Activated CD4-positive, alpha-beta T cell treated with anti-CD3 and anti-CD28 coated beads, Interleukin-2, amount 10 ng/mL, durations not matched to agents 7 days and 5 days (primary cell): ENCODE measurements at places on chromosomes 3 and 15.

- DNase-seq = no peak
These were observed 14.3 kb downstream of the PPCDC start for GRCh38 chr15:75037685-75038084.

GRCh38 chr3:71709908-71710511 is 15.2 kb downstream of the EIF4E3 start:
- no peak for DNase-seq

DNA sequence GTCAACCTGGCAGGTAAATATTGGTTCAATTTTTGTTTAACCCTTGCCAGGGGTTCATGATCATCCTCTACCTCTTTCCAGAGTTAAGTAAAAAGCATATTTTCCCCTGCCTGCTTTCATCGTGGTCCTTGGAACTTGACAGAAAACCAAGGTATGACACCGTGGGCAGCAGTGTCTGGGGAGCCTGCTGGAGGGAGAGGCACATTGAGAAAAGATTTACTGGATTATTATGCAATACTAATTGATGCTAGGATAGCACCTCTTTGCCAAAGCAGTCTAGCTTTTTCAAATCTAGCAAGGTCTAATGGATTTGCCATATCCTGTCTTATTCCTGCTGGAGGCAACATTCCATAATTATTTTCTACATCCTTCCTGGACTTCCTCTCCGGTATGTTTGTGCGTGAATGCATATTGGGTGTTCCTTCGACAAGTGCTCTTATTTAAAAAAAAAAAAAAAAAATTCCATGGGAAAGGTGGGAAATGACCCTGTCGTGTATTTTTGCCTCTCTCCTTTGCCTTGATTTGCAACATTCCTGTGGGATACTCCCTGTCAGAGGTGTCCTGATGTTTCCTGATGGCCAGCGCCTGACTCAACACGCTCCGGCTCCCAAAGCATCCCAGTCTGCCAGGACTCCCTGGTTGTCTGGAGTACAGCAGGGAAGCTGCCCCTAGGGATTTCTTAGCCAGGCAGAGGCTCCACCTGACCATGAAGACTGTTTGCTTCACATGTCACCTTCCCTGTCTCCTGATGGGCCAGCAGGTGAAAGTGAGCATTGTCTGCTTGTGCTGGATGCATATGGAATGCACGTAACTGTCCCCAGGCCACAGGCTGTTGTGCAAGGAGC is 6.3 kb downstream of the BHLHE40 start:
- no peak for DNase-seq

- no peak for DNase-seq
These were observed 119.7 kb upstream of the THRB start for GRCh38 chr3:24614359-24614758.

GRCh38 chr3:62817678-62818077 is 57.5 kb downstream of the CADPS start:
- DNase-seq = no peak

- DNase-seq = no peak
These were observed 108.8 kb upstream of the HACD2 start for GRCh38 chr3:123693584-123694190.

GRCh38 chr3:181716966-181717365 is 5.2 kb downstream of the SOX2 start:
- no peak for DNase-seq

GRCh38 chr3:9970020-9970652 is 16.5 kb downstream of the EMC3 start:
- DNase-seq = no peak

- no peak for DNase-seq
These were observed 24.9 kb upstream of the ATP2B2 start for GRCh38 chr3:10530241-10530640.

DNA sequence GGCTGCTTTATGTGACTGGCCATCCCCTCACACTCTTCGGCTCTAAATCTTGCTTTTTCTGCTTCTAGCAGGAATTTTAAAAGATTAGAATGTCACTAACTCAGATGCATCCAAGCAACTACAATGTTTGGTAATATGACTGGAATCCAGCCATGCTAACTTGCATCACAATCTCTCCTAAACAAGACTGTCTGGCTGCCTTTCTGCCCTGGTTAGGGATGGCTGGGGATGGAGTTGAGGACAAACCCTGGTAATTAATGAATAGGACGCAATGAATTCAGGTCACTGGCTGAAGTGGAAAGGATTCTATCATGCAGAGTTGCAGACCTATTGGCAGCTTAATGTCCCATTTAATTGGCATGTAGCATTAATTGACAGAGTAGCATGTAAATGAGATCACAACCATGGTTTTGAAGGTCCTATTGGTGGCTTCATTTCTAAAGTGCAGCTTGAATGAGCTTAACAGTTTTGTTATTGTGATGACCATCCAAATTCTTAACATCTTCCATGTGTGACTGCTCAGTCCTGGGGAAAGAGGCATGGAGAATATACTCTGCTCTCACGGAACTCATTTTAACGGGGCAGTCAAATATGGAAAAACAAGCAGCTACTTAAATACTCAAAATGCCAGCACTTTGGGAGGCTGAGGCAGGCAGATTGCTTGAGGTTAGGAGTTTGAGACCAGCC is 21.7 kb downstream of the NMNAT3 start:
- DNase-seq = no peak

- no peak for DNase-seq
These were observed 629.4 kb downstream of the PLOD2 start for GRCh38 chr3:145531548-145531947.

DNA sequence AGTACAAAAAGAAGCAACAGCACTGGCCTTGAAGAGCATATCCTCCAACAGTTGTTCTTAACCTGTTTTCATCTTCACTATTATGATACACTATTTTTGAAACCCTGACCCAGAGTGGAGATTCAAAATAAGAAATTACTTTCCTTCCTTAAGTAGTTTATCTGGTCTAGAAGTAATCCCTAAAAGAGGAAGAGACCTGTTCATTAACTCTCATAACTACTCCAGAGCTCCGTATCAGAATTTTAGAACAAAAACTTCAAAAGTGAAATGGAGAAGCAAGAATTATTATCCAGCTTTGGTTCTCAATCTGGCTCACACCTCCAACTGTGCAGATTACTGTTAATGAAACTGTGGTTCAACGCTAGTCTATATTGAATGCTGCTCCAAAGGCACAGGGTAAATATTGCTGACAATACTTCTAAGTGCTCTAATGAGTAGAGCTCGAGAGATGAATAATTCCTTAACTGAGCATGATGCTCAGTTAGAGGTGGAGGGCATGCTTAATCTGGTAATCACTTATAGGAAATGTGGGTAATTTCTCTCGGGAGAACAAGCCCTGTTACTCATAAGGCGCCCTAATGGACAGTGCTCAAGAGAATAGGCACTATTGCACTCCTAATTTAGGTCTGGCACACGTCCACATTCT is 5.2 kb downstream of the LCMT2 start:
- DNase-seq = no peak

DNA sequence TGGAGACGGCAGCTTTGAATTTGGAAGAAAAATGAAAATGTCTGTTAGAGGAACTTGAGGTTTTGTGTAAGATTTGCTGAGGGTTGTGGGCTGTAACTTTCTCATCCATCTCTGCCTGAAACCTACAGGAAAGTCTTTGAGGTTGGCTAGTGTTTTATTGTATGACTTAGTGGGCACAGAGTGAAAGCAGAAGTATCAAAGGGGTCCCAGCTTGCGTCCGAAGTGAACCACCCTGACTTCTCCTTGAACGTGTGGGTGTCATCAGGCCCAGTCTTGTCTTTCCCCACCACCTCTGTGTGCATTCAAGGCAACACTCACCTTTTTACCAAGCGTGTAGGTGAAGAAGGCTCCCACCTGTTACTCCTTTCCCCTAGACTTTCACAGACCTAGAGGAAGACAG is 682.1 kb upstream of the CFAP20DC start:
- DNase-seq = no peak

DNA sequence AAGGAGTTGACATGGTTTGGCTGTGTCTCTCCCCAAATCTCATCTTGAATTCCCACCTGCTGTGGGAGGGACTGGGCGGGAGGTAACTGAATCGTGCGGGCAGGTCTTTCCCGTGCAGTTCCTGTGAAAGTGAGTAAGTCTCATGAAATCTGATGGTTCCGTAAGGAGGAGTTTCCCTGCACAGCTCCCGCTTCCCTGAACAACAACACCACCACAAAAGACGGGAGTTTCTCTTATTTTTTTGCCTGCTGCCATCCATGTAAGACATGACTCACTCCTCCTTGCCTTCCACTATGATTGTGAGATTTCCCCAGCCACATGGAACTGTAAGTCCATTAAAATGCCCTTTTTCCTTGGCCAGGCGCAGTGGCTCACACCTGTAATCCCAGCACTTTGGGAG is 22.7 kb downstream of the XXYLT1 start:
- DNase-seq = no peak

DNA sequence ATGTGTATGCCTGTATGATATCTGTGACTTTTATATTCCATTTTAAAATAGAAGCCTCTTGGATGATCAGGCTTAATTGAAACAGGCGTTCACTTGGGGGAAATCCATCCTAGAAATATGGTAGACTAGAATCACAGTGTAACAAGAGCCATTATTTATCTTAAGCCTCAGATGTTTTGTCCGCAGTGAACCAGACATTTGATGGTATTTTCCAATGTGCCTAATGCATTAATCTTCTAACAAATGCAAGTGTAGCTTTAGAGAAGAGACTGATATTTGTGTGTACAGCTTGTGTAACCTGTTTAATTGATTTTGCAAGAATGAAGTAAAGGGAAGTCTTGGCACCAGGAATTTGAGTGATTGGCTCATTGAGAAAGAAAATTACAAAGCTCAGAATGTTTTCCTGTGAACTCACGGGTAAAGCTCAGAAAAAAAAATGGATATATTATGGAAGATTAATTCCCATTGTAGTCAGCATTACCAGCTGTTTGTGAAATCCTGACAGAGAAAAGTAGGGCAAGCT is 155.7 kb downstream of the SV2B start:
- no peak for DNase-seq

DNA sequence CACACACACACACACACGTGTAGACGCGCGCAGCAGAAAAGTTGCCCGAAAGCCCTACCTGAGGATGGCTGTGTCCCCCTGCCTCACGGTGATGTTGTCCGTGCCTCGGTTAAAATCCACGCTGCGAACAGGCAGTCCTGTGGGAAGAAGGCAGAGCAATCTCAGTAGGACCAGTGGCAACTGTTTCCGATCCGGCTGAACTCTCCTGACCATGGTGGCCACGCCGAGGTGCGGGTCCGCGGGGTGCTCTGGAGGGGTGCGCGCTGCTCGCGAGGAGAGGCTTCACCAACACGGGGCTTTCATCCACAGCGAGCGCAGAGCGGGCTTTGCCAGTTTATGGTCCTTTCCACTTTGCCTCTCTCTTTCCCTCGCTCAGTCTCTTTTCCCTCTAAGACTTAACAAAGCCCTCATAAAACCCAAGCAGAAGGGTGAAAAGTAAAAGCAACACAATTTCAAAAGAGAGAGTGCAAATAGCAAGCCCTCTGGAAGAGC is 422 bp downstream of the LSAMP start:
- no peak for DNase-seq

DNA sequence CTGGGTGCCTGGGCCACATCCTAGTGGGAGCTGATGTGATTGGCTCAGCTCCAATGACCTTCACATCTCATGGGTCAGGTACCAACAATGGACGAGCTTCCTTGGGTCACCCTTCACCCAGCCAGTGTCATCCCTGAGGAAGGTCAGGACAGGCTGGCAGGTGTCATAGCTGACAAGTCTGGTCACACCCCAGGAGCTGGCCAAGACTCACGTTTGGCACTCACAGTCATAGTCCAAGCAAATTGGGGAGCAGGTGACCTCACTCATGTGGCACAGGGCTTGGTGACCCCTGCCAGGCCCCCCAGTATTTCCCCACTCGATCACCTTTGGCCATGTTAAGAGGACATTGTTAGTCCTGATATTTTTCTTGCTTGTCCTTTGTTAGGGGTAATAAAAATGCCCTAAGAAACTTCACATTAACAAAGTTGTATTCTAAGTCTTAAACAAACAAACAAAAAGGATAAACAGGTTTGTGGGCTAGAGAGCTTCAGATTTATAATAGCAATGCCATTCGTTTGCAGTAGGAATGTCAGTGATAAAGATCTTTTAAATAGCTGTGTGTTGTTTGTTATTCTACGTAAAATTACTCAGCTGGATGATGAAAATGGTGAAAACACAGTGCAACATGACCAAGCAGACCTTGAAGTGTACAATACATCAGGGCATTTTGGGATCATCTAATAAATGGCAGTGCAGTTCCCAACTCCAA is 79.5 kb upstream of the POMGNT2 start:
- no peak for DNase-seq
